Right renal pelvis (tissue), 4 donors: ENCODE measurements at places on chromosomes 1 and 21. TPM values are rescaled to one million over a fixed set of nuclear protein-coding genes. Genes with fewer than 3 reads are reported as not detected.

Gene OR6K3
- 0.08 TPM for polyA plus RNA-seq

Gene SPRR1A
- polyA plus RNA-seq = not detected

Gene LCE3D
- not detected for polyA plus RNA-seq

Gene HTR1D
- polyA plus RNA-seq = 0.40 TPM

Gene ITLN2
- polyA plus RNA-seq = not detected

Gene CCDC27
- 0.22 TPM for polyA plus RNA-seq

DNA sequence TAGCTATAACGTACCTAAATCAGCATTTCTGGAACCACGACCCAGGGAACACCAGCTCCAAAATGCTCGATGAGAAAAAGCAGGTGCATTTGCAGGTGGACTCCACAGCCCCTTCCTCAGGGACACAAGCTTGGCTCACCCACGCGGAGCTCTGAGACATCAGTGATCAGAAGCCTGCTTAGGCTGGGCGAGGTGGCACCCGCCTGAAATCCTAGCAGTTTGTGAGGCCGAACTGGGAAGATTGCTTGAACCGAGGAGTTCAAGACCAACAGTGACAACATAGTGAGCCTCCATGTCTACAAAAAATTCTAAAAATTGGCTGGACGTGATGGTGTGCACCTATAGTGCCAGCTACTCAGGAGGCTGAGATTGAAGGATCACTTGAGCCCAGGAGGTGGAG lies 2.5 kb upstream of the TSPEAR start:
- DNase-seq = no peak

DNA sequence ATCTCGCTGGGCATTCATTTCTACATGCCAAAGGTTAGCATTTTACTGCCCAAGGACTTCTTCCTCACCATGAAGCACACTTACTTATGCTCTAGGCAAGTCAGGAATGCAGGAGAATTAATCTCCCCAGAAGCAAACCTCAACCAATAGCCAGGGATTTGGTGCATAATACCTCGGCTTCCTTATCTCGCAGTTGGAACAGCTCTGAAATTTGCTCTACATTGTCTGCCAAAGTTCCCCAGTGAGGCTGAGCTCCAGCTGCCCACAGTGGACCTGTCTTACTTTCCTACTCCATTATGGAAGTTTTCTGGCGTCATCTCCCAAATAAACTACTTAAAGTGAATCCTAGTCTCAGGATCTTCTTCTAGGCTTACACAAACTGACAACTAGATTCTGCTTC lies 57.6 kb upstream of the PPM1J start:
- no peak for DNase-seq

- no peak for DNase-seq
These were observed 355.9 kb upstream of the AJAP1 start for GRCh38 chr1:4298361-4299083.

DNA sequence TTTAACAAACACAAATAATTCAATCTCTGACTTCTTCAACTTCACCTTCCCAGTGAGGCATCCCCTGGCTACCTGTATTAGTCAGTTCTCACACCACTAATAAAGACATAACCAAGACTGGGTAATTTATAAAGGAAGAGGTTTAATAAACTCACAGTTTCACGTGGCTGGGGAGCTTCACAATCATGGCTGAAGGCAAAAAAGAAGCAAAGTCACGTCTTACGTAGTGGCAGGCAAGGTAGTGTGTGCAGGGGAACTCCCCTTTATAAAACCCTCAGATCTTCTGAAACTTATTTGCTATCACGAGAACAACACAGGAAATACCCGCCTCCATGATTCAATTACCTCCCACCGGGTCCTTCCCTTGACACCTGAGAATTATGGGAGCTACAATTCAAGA lies 478.5 kb downstream of the ADGRL2 start:
- DNase-seq = no peak

DNA sequence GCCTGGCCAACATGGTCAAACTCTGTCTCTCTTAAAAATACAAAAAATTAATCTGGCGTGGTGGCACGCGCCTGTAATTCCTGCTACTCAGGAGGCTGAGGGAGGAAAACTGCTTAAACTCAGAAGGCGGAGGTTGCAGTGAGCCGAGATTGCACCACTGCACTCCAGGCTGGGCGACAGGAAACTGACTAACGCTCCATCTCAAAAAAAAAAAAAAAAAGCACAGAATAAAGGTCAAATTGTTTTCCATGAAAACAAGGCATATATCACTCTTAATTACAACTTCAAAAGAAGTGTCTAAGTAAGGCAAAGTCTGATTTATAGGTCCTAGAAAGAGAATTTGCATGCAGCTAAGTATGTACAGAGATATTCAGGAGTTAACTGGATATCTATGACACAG lies 25.6 kb downstream of the EYA3 start:
- DNase-seq = no peak

DNA sequence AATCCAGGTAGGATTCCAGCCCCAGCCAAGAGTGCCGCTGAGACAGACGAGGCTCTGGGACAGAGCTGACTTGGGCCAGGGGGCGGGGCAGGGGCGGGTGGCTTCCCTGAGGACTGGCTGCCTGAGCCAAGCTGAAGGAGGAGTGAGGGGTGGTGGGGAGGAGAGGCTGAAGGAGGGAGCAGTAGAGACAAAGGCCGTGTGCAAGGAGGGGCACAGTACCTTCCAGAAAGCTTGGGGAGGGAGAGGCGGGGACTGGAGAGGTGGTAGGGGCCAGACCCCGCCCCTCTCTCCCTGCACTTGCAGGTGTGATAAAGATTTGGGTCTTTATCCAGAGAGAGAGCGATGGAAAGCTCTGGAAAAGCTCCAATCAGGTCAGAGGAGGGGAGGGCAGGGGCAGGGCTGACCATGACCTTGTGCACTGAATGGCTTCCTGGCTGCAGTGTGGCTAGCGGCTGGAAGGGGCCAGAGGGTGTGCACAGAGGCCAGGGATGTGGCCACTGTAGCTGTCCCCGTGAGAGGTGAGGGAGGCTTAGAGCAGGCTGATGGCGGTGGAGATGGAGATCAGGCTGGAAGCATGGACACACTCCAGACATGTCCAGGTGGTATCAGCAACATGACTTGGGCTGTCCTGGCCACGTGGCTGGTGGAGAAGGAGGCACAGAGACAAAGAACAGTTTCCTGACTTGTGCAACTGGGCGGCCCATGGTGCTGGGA lies 6.7 kb upstream of the EPHA8 start:
- DNase-seq = no peak

GRCh38 chr1:159890390-159890789 lies 9.6 kb downstream of the CFAP45 start:
- DNase-seq = no peak

DNA sequence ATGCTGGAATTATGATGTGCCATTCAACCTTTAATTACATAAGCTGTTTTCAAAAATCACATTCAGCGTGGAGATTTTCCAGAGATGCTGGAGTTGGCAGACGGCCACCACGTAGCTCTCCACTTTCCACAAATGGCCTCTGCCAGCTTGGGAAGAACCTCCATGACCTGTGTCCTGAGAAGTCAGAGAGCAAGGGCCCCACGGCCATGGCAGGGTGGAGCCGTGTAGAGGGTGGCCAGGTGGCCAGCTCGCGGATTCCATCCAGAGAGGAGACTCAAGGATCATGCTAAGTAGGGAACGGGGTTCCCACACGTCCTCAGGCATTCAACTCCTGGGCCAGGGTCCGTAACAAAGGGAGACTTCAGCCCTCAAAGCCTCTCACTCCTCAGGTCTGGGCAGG lies 1.3 kb upstream of the GALE start:
- no peak for DNase-seq
